ENCODE measurements at places on chromosomes 11 and 22.

- peak; percentile 39 for DNase-seq
Measured at GRCh38 chr11:78740199-78741071, 165.8 kb upstream of the NARS2 start.

GRCh38 chr11:8345179-8345578, 81.5 kb upstream of the LMO1 start:
- DNase-seq: no peak

DNA sequence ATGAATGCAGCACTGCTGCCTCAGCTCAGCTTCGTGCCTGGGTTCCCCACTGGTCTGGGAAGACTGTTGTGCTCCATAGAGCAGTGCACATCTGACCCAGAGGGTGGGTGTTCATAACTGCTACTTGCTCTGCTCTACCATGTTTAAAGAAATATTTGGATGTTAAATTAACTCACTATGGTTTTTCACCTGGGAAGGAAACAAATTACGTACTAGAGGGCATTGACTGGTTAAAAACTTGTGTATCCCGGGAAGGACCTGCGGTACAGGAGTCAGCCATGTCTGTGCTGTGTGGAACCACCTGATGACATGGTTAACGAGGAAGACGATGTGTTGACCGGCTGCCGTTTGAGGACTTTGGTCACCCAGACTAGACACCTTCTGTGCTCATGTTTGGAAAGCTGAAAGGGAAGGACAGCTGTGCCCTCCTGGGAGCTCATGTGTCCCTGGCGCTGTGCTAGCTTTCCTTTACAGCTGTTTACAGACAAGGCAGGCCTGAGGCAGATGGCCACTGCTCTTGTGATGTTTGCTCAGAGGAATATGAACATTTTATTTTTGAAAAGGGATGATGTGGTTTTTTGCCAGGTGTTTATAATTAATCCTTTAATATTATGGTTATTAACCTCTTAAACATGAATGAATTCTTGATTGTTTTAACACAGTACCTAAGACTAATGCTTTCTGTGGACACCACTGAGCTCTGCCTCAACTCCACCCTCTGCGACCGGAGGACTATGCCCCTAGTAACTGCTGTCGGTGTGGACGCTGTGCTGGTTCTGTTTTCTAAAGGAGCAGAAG, 14.3 kb upstream of the AIFM3 start:
- no peak for DNase-seq

GRCh38 chr11:92340839-92341238, 116.2 kb downstream of the FAT3 start:
- DNase-seq: no peak

DNA sequence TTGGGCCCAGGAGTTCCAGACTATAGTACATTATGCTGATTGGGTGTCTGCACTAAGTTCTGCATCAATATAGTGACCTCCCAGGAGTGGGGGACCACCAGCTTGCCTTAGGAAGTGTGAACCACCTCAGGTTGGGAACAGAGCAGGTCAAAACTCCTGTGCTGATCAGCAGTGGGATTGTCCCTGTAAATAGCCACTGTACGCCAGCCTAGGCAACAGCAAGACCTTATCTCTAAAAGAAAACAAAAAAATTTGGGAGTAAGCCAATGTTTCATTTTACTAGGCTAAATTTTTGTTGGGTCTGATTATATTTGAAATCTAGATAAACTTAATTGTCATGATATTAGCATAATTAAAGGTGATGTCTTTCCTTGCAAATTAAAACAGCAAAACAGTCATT, 3.4 kb downstream of the DEPDC5 start:
- DNase-seq: no peak

GRCh38 chr22:50498322-50498890, 9.1 kb downstream of the LMF2 start:
- DNase-seq: peak; percentile 61

DNA sequence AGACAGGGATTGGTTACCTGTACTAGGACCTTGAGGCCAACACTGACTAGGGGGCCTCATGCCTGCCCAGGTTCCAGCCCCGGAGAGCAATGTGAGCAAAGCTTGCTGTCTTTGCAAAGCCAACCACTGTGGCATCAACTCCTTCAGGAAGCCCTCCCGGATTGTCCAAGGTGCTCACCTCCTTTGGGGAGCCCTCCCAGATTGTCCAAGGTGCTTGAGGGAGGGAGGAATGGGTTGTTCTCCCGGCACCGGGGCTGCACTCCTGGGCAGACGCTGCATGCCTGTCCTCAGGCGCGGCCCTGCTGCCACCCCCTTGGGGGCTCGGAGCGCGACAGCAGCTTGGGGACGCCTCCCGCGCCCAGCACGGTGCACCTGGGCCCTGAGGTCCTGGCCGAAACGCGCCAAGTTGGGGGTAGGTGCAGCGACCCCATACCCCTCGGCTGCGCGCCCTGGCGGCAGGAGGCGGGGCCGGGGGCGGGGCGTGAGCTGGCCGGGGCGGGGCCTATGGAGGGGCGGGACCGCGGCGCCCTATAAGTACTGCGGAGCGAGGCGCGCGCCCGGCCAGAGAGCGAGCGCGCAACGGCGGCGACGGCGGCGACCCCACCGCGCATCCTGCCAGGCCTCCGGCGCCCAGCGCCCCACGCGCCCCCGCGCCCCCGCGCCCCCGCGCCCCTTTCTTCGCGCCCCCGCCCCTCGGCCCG, at the start of gene CD81:
TSS of gene CD81 (plus strand) at position 560 of the 701 bp plus-strand sequence. CDS start 240 bp downstream, outside the sequence.
- no peak for DNase-seq

GRCh38 chr11:118610225-118610772, 2.9 kb downstream of the PHLDB1 start:
- no peak for DNase-seq

DNA sequence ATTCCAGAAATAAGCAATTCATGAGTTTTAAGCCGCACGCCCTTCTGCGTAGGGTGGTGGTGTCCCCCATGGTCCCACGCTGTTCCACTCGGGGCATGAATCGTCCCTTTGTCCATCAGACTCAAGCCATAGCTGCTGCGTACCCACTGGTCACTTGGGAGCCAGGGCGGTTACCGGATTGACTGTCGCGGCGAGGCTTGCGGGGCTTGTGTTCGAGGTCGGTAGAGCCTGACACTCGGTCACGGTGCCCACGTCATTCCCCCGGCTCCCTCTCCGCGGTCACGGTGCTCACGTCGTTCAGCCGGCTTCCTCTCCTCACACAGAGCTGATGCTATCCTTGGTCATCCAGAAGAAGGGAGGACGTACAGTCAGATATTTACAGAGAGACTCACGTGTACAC, 1227.0 kb downstream of the BRD1 start:
- DNase-seq: no peak

DNA sequence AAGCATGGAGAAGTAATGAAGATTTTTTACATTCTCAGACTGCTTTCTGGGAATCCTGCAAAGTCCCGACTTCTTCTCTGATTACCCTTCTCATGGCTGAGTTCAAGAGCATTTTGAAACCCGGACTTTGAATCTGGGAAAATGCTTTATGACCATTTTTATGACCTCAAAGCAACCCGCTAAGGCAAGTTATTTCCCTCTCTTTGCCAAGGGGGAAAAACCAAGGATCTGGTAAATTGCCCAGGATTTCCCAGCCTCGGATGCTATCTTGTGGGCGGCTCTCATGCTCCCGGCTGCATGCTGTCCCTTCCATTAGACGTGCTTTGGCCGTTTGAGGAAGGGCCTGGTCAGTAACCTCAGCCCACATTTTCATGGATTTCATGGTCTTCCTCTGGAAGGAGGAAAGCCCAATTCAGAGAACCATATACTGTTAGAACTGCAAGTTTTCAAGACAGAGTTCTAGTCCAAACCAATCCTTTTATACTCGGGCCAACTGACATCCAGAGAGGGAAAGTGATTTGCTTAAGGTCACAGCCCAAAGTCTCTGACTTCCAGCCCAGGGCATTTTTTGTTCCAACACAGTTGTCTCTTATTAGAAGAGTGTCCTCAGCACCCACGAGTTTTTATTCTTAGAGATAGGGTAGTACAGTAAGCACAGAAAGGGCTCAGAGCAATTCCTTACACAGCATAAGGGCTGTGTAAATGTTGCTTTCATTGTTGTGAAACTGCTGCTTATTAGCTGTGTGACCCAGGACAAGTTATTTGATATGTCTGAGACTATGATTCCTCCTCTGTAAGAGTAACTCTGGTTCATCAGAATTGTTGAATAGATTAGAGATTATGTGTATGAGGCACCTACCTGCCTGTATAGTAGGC, 77.4 kb downstream of the NAV2 start:
- no peak for DNase-seq
